RKO (cell line): ENCODE measurements at places on chromosomes 1 and 21.
A peak's percentile ranks its signal among the peaks of the same experiment; 100 is the strongest.

DNA sequence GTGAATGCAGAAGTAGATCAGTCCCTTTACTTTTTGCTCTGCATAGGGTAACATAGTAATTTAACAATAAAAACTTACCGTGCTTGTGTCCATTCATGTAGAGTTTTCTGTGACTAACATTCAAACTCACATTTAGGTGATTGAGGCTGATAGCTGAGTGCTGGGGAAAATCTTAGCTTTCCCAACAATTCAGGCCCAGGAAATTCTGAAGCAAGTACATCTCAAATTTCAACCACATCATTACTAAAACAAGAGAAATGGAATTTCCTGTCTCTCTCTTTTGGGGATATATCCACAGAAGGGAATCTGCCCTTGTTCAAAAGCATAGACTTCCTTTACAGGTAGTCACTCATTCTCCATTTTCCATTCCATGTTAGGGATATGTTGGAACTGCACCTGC lies 33.1 kb upstream of the C1orf146 start:
- DNase-seq, result no peak

DNA sequence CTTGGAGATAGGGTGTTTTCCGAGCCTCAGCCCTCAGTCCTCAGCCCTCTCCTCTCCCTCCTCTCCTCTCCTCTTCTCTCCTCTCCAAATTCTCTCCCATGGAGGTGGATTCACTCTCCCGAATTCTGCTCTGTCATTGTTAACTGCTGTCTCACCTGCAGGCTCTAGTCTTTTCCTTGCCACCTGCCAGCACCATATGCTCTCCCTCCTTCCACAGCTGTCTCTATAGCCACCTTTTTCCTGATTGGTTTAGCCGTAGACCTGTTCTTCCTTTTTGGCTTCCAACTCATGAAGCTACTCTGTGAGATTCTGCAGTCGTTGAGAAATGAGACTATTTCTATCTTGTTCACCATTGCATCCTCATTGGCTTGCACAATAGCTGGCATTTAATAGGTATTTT lies 19.7 kb downstream of the COG2 start:
- DNase-seq, result no peak

DNA sequence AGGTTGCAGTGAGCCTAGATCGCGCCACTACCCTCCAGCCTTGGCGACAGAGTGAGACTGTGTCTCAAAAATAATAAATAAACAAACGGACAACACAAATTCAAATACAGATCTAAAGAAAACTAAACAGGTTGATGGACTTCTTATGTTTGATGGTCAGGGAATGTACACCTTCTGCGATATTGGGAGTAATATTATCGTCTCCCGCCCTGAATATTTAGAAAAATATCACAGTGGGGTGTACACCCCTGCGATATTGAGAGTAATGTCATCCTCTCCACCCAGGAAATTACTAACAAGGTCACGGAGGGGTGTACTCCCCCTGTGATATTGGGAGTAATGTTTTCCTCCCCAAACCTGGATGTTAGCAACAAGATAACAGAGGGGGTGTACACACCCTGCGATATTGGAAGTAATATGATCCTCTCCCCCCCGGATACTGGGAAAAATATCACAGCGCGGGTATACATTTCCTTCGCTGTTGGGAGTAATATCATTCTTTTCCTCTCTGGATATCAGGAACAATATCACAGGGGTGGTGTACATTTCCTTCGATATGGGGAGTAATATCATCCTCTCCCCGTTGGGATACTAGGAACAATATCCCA lies 1.4 kb upstream of the CFAP298 start:
- no peak for DNase-seq

DNA sequence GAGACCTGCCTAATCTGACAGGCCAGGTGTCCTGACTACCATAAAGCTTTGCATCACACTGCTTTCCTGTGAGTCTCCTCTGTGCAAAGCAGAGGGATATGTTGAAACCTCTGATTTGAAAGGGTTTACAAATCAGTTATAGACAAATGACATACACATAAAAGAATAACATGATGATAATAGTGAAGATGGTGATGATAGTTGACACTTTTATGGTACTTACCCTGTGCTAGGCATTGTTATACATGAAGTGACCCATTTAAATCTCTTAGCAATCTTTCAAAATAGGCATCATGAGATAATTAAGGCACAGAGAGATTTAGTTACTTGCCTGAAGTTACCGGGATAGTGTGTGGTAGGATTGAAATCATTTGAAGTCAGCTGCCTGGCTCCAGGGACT lies 34.1 kb upstream of the PKN2 start:
- no peak for DNase-seq

GRCh38 chr1:37476087-37476452 lies 1.7 kb downstream of the ZC3H12A start:
- no peak for DNase-seq

DNA sequence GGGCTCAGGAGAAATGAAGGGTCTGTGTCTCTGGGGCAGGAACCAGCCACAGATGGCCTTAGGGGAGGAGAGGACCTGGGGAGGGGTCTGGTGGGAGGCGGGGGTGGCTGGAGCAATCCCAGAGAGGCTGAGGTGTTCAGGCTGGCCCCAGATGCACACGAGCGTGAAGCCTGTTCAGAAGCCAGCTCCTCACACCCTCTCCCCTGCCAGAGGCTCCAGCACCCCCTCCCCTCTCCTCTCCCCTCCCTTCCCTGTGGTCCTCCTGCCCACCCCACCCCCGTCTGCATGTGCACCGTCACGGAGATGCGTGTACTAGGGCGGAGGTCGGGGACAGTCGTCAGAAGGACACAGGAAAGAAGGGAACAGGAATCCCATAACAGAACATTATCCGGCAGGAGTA lies 115.0 kb upstream of the COL6A1 start:
- no peak for DNase-seq

DNA sequence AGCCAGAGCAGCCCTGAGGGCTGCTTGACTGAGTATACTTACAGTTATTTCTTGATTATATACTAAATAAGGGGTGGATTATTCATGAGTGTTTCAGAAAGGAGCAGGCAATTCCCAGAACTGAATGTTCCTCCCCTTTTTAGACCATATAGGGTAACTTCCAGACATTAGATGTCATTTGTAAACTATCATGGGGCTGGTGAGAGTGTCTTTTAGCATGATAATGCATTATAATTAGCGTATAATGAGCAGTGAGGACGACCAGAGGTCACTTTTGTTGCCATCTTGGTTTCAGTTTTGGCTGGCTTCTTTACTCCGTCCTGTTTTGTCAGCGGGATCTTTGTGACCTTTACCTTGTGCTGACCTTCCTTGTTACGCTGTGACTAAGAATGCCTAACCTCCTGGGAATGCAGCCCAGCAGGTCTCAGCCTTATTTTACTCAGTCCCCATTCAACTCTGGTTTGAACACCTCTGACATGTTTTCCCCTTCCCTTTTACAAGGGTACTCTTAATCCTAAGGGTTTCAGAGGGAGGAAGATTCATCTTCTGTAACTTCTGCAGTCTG lies 16.2 kb downstream of the KCTD3 start:
- DNase-seq, result no peak

GRCh38 chr21:31629972-31630711 lies 29.4 kb upstream of the SOD1 start:
- DNase-seq, result peak; percentile 9

GRCh38 chr1:242877229-242877628 lies 352.7 kb upstream of the PLD5 start:
- DNase-seq, result no peak

DNA sequence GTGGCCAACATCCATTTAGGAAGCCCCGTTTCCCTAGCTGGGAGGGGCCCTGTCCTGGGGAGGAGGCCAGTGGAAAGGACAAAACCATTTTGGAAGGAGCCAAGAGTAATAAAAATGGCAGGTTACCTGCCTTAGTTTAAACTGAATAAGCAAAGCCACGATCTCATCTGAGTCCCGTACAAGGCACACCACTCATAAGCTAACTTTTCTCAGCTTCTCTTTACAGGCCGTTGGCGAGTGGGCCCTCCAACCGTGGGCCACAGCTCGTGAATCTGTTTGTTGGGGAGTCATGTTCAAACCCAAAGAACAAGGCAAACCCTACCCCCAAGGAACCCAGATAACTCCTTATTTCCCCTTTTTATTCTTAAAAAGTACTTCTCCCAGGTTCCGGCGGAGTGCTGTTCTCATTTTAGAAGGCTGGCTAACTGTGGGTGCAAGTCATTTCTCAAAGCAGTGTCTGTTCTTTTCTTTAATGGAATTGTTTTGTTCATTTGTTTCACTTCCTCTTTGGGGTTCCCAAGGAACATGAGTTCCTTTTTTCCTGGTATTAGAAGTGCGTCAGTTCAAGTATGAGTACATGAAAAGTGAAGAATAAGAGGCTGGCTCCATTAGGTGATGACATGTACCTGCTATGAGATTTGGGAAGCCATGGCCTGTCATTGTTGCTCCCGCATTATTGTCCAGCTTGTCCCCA lies 89.0 kb downstream of the PSMG1 start:
- DNase-seq, result no peak

DNA sequence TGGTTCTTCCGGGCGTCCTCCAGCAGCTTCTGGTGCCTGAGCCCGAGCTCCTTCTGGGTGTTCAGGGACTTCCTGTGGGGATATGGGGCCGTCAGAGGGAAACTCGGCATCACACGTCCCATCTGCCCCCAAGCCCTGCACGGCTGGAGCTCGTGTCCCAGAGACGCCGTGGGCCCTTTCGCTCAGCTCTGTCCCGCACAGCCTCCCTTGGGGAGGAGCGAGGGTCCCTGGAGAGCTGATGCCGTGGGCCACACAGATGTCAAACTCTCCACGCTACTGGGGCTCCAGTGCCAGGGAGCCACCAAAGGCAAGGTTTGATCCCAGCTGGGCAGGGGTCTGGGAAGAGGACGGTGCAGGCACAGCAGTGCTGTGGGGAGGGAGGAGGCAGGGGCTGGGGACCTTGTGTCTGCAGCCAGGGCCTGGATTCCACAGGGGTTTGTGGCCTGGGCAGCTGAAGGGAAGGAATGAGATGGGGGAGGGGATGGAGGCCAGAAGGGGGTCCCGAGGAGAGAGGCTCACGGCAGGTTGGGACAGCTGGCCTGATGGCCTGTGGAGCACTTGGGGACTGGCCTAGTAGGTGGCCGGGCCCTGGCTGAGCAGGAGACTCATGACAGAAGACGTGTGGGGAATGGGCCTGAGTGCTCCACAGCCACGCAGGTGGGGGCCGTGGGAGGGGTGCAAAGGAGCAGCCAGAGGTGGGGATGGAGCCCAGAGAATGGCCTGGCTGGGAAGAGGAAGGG lies 30.4 kb downstream of the CFAP74 start:
- DNase-seq, result no peak

DNA sequence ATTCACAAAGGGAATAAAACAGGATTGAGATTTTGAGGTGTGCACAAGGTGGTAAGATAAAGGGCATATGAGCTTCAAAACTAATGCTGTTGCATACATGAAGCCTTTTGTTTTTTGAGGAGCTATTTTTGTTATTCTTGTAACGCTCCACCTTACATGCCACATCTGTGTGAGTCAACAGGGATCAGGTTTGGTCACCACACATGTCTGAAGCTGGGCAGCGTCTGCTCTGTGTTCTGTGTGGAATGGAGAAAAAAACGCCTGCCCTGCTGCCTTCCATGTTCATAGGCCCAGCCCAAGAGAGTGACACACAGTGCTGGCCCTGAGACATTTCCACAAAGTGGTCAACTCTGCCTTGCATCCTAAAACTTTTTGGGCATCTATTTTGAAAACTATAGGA lies 67.7 kb downstream of the MPZL1 start:
- DNase-seq, result no peak

DNA sequence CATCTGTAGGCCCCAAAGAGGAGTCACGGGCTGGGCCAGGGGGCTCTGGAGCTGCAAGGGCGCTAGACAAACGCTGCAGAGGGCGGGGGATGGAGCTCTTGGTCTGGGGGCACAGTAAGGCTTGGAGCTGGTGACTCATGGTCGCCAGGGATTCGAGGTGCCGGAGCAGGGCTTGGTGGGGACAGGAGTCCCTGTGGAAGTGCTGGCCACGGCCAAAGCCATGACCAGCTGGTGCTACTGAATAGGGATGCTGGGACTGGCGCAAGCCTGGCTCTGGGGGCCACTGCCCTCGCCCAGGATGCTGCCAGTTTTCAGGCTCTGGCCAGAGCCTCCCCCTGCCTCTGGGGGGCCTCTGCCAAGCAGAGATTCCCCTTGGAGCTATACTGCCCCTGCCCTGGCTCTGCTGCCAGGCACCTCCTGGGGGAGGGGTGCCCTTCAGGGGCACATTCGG lies 25.2 kb downstream of the SPOCD1 start:
- no peak for DNase-seq

DNA sequence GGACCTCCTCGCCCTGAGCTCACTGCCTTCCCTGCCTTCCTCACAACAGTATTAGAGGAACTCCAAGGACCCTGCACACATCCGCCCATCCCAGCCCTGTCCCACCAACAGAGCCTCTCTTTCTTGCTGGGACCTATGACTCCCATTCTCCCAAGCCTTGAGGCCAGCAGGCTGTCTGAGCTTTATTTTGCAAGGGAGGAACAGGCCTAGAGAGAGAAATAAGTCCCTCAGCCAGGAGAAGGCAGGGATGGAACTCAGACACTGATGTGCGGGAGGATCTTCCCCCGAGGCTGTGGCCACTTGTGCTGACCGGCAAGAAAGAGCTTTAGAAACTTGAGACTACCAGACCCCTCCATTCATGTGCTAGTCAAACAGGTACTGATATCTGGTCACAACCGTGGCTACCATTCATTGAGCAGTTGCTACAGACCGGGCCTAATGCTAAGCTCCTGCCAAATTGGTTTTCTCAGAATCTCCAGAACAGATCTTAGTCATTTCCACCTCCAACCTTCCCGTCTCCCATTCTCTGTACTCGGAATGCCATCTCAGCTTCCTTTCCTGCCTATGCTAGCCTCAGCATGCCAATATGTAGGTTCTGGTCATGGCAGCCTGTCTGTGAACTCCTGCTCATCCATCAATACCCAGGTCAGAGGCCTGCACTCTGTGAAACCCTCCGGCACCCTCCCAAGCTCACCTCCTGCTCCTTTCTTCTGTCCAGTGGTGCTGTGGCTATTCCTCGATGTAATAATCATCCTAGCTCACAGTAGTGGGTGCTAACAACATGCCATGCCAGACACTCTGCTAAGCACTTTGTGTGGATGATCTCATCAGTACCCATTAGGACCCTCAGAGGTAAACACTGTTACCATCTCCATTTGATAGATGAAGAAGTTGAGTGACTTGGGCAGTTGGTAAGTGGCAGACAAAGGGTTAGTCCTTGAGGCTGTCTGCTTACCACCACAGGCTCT lies 3.8 kb downstream of the TMEM54 start:
- no peak for DNase-seq

GRCh38 chr1:198500096-198500495 lies 40.4 kb downstream of the ATP6V1G3 start:
- no peak for DNase-seq

GRCh38 chr1:232893481-232894313 lies 56.7 kb upstream of the NTPCR start:
- no peak for DNase-seq

GRCh38 chr1:97101509-97101908 lies 379.9 kb downstream of the PTBP2 start:
- DNase-seq, result no peak
